Mammary microvascular endothelial cell (primary cell): ENCODE measurements at places on chromosomes 7 and 10. TPM values are rescaled to one million over a fixed set of nuclear protein-coding genes. Genes with fewer than 3 reads are reported as not detected.

Gene PPP1R9A
- total RNA-seq = 0.74 and 1.5 TPM in 2 replicates

Gene NEURL1
- 0.10 and 0.87 TPM in 2 replicates for total RNA-seq

Gene LRRD1
- 0.07 TPM in 1 of 2 replicates, not detected in the other for total RNA-seq

Gene CAV1
- 1,669 and 1,819 TPM in 2 replicates for total RNA-seq

Gene DDIT4
- total RNA-seq = 40.3 and 42.5 TPM in 2 replicates

Gene BTBD16
- total RNA-seq = not detected in 2 replicates

Gene RNF148
- total RNA-seq = 0.40 and 0.44 TPM in 2 replicates

Gene FOXI2
- total RNA-seq = not detected in 2 replicates

Gene CTAGE4
- 0.33 TPM in 1 of 2 replicates, not detected in the other for total RNA-seq

Gene TMEM236
- total RNA-seq = 0.79 and 0.80 TPM in 2 replicates

Gene FKBP6
- not detected in 2 replicates for total RNA-seq

Gene LYZL2
- total RNA-seq = not detected in 2 replicates

Gene ITGA8
- 0.44 and 0.53 TPM in 2 replicates for total RNA-seq

Gene SAMD8
- total RNA-seq = 16.1 and 17.5 TPM in 2 replicates

Gene TMEM184A
- 0.07 and 0.25 TPM in 2 replicates for total RNA-seq

Gene SLC35G1
- 2.9 and 4.9 TPM in 2 replicates for total RNA-seq

Gene OR2F2
- not detected in 2 replicates for total RNA-seq

Gene CLDN12
- 3.2 and 3.8 TPM in 2 replicates for total RNA-seq

Gene UPK3BL1
- total RNA-seq = 6.1 and 9.5 TPM in 2 replicates

Gene IKZF1
- total RNA-seq = not detected in 2 replicates

Gene AGAP3
- total RNA-seq = 31.6 and 41.0 TPM in 2 replicates

Gene TET1
- total RNA-seq = 0.40 and 0.69 TPM in 2 replicates

Gene LEP
- not detected in 2 replicates for total RNA-seq

Gene MMRN2
- total RNA-seq = 199 and 215 TPM in 2 replicates

Gene C10orf62
- total RNA-seq = not detected in 2 replicates

Gene ERVW-1
- not detected in 2 replicates for total RNA-seq
